ENCODE measurements at places on chromosomes 16 and 17. TPM values are rescaled to one million over a fixed set of nuclear protein-coding genes. Genes with fewer than 3 reads are reported as not detected.

SYNGR3 gene
- 1.8 TPM for polyA plus RNA-seq

CACNB1 gene
- 7.4 TPM for polyA plus RNA-seq

ELMO3 gene
- polyA plus RNA-seq = 6.4 TPM

CA7 gene
- not detected for polyA plus RNA-seq

TBC1D3D gene
- 2.0 TPM for polyA plus RNA-seq

TPPP3 gene
- 14.6 TPM for polyA plus RNA-seq

RHBDL3 gene
- 1.9 TPM for polyA plus RNA-seq

FZD2 gene
- 14.7 TPM for polyA plus RNA-seq

NACA2 gene
- not detected for polyA plus RNA-seq

HES7 gene
- 0.24 TPM for polyA plus RNA-seq

KRT24 gene
- polyA plus RNA-seq = 4.7 TPM

TLCD2 gene
- polyA plus RNA-seq = 4.6 TPM

TBC1D28 gene
- not detected for polyA plus RNA-seq

MAF gene
- polyA plus RNA-seq = 27.7 TPM

KRT32 gene
- polyA plus RNA-seq = not detected

SF3B3 gene
- 103 TPM for polyA plus RNA-seq

KRT20 gene
- 2.2 TPM for polyA plus RNA-seq

TRPV2 gene
- 15.4 TPM for polyA plus RNA-seq

ST6GALNAC2 gene
- 7.6 TPM for polyA plus RNA-seq

NEUROD2 gene
- polyA plus RNA-seq = not detected

OTOA gene
- polyA plus RNA-seq = 0.05 TPM

LAT gene
- polyA plus RNA-seq = 9.9 TPM
